ENCODE measurements at places on chromosomes 6 and 20. TPM values are rescaled to one million over a fixed set of nuclear protein-coding genes. Genes with fewer than 3 reads are reported as not detected.
A peak's percentile ranks its signal among the peaks of the same experiment; 100 is the strongest.

DNA sequence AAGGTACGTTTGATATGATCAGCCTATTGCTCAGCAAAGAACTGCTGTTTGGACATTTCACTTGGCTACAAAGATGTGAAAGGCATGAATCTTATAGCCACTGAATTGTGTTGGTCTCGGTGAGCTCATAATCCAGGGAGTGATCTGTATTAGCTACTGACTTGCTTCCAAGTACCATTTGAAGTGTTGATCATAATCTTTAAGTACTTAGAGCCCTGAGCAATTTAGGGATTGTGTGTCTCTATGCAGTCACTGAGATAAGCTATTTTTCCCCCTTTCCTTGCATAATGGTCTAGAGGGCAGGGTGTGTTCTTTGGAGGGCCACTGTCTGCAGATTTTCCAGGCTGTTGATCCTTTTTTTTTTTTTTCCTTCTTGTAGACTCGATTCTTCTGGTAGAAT lies 393.6 kb downstream of the ESR1 start:
- no peak for DNase-seq

DNA sequence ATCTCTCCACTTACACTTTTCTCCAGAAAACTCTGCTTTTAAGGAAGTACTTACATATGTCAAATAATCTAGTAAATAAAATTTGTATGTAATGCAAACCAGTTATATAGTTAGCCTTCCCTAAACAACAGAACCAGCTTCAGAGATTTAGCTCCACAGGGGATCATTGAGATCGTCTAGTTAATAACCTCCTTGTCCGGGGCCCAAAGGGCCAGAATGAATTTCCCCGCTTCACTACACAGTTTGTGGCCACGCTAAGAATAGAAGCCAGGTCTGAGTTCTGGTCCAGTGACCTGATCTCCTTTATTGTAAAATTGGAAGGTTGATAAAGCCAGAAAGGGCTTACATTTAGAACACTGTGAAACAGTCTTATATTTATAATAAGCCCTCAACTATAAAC lies 245.2 kb downstream of the TPBG start:
- DNase-seq = no peak

GRCh38 chr20:23293689-23294088 lies 56.9 kb upstream of the NXT1 start:
- DNase-seq = peak; percentile 25

GRCh38 chr6:39018103-39018502 lies 30.5 kb upstream of the GLP1R start:
- DNase-seq = no peak

GRCh38 chr6:145020114-145020513 lies 715.2 kb downstream of the EPM2A start:
- DNase-seq = no peak

DNA sequence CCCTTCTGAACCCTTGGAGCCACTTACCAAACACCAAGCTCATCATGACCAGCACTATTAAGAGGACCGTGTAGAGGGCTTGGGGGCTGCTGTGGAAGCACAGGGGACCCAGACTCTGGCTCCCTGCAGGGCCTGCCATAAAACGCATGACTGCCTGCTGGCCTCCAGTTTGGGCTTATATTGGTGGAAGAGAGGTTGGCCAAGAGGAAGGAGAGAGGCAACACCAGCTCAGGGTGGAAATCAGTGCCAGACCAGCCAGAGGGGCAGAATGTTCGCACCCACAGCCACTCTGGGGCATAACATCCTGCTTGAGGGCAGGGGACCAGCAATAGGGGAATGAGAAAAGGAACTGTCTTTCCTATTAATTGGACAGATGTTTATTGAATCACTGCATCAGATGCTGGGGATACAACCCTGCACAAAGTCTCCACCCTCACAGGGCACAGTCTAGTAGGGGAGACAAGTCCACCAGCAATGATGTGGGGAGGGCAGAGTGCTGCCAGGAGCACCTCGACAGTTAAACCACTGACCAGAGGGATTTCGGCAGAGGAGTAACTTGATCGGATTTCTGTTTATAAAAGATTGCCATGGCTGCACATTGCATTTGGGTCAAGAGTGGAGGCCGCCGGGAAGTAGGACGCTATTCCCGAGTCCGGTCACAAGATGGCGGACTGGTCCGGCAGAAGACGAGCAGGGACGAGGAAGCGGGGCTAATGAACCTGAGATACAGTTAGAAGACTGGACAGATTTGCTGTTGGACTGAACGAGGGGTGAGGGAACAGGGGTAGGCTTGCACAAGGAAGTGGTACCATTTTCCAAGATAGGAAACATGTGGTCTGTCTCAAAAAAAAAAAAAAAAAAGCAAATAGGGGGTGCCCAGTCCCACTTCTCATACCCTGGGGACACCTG lies at the start of gene LY6G5C:
Gene LY6G5C (minus strand): TSS at position 842 of the 909 bp plus-strand sequence. CDS start 694 bp downstream, at position 148.
- peak; percentile 85 for DNase-seq

GRCh38 chr6:114194362-114195026 lies 148.3 kb downstream of the HS3ST5 start:
- DNase-seq = no peak

GRCh38 chr6:87658516-87658915 lies 43.5 kb downstream of the AKIRIN2 start:
- no peak for DNase-seq

DNA sequence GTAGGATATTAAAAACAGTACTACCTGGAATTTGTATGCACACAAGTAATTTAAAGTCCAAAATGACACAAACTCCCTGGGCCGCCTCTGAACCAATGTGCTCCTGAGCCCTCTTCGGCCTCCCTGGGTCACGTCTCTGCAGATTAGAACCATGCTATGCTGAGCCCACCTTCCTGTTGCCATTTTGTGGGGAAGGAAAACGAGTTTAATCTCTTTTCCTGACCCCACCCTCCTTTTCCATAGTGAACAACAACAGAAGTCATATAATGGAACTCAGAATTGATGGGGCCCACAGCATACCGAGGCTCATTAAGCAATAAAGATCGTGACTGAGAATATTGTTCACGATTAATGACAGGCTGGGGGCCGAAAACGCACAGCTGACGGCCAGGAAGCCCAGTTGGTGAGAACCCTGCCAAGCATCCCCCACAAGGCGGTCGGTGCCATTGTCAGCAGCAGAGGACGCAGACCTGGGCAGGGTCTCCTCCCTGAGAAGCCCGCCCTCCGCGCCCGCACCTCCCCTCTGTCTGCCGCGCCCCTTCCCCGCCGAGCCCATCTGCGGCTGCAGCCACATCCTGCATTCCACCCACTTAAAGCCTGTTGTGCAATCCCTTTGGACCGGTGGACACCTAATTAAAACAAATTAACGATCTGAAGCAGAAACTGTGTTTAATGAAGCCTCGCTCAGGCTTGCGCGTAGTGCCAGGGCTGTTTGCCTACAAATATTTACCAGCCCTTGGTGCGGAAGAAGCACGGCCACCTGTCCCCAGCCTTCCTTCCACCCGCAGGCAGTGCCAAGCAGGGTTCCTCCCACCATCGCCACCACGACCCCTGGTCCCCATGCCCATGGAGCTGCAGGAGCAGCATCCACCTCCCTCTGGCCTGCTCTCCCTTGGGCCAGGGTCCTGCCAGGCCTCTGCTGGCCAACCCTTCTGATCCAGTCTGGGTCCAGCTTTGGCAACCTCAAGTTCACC lies 68.1 kb downstream of the DLL1 start:
- no peak for DNase-seq

GRCh38 chr20:64041040-64041780 lies 5.2 kb downstream of the C20orf204 start:
- no peak for DNase-seq

DNA sequence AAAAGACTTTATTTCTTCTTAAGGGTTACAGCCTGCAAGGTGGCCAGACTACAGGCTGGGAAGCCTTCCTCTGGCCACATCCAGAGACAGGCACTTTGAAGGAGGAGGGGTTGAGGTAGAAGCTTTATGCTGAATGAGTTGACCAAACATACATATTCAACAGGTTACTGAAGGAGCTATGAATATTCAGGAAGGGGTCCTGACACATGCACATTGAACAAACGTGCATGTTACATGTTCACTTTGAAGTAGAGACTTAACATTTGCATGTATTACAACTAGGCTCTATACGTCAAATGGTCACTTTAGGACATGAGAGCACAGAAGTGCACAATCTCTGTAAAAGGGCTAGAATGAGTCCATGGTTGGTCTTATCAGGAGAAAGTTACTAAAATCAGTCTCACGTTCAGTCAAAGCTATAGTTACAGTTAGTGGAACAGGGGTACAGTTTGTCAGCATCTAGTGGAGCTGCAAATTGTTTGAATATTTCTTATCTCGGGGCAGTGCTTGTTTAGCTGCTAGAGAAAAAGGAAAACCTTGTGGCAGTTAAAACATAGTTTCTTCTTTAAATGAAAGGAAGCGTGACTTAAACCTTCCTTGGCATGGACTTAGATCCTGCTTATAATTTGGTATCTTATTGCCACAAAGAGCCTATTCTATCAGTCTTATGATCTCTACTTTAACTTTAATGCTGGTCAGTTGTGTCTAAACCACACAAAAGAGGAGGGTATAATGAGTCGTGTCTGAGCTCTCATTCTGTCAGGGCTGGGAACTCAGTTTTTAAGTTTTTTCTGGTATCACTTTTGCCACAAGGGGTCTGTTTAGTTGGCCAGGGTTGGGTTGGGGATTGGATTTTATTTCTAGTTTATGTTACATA lies 4.6 kb upstream of the ZSCAN9 start:
- no peak for DNase-seq

GRCh38 chr20:50826121-50826520 lies 31.3 kb downstream of the BCAS4 start:
- no peak for DNase-seq

- DNase-seq = no peak
Measured at GRCh38 chr6:112396221-112396620, 49.1 kb downstream of the RFPL4B start.

DNA sequence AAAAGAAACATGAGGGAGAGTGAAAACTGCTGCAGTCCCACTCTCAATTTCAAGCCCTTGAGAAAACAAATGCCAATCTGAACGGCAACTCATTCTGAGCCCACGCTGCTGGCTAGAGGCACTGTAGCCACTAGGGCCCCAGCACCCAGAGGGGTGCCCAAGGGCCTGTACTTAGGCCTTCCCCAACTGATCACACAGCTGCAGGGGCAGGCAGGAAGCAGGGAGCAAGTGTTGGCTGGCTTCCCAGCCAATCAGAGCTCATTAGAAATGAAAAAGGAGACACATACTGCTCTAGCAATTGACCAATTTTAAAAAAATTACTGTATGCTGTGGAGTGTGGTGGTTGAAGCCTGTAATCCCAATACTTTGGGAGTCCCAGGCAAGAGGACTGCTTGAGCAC lies 3.7 kb upstream of the BEND3 start:
- DNase-seq = no peak

DNA sequence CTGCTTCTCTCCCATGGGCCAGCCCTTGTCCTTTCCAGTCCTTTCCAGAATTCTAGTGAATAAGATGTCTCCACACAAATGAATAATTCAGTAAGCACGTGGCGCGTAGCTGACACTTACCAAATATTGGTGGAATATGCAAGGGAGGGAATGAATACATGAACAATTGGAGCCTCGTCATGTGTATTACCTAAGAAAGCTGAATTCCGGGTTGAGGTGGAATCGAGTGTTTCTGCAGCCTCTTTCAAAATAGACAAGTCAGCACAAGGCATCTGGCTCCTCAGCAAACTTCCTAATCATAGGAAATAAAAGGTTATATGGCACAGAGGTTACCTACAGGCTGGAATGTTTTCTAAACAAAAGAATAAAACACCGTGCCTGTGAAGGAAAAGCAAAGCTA lies 47.0 kb upstream of the NT5E start:
- DNase-seq = no peak

DNA sequence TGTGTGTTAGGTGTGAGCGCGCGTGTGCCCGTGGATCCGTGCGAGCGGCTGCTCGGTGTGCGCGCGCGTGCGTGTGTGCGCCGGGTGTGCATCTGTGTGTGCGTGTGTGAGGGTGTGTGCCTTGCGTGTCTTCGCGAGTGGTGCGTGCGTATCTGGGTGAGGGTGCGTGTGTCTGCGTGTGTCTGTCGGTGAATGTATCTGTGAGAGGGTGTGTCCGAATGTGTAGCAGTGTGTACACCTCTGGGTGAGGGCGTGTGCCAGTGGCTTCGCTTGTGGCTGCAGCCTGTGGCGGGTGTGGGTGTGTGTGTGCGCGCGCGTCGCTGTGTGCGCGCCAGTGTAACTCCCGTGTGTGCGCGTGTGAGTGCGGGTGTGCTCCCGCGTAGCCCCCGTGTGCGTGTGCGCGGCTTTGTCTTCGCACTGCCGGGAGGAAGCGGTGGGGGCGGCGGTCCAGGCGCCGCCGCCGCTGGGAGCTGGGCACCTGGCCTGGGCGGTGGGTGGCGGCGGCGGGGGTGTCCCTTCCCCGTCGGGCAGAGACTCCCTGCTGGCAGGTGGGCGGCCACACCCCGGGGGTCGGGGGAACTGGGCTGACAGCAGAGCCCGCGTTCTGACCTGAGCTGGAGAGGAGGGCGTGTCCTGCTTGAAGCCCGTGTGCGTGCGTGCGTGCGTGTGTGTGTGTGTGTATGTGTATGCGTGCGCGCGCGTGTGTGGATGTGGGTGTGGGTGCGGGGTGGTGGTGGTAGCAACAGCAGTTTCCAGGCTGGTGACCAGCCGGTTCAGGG lies 61.3 kb upstream of the EPB41L1 start:
- peak; percentile 64 for DNase-seq

- DNase-seq = no peak
Measured at GRCh38 chr6:112927641-112928320, 580.7 kb downstream of the RFPL4B start.

- no peak for DNase-seq
Measured at GRCh38 chr6:130694606-130695005, 132.6 kb upstream of the SMLR1 start.

GRCh38 chr20:53918949-53919361 lies 151.4 kb downstream of the BCAS1 start:
- DNase-seq = no peak

- no peak for DNase-seq
Measured at GRCh38 chr6:118663993-118664985, 12.9 kb upstream of the CEP85L start.

The LRRC73 gene
- total RNA-seq = 7.0 TPM

The TSPO2 gene
- total RNA-seq = 1.0 TPM

The LGSN gene
- 0.06 TPM for total RNA-seq

The GABRR2 gene
- total RNA-seq = 0.92 TPM

The PBOV1 gene
- total RNA-seq = not detected

The IL17F gene
- not detected for total RNA-seq

The RAB44 gene
- total RNA-seq = 0.75 TPM

The ABHD16A gene
- total RNA-seq = 103 TPM

The ATP6V1G2 gene
- 4.1 TPM for total RNA-seq

The XKR7 gene
- total RNA-seq = not detected

The FAM120B gene
- total RNA-seq = 38.9 TPM

Data from mucosa of gallbladder (tissue), 1 donor.